ENCODE measurements at places on chromosomes 5 and 9. TPM values are rescaled to one million over a fixed set of nuclear protein-coding genes. Genes with fewer than 3 reads are reported as not detected.

GRCh38 chr9:93978551-93978950 is 23.4 kb upstream of the BARX1 start:
- DNase-seq: no peak

GRCh38 chr9:29230931-29231330 is 1657.7 kb upstream of the C9orf72 start:
- no peak for DNase-seq

TNFSF15 gene
- total RNA-seq: 4.3 TPM

- DNase-seq: no peak
Observed at GRCh38 chr5:107826311-107827000, 155.7 kb upstream of the EFNA5 start.

FRMD3 gene
- 51.3 TPM for total RNA-seq

DNA sequence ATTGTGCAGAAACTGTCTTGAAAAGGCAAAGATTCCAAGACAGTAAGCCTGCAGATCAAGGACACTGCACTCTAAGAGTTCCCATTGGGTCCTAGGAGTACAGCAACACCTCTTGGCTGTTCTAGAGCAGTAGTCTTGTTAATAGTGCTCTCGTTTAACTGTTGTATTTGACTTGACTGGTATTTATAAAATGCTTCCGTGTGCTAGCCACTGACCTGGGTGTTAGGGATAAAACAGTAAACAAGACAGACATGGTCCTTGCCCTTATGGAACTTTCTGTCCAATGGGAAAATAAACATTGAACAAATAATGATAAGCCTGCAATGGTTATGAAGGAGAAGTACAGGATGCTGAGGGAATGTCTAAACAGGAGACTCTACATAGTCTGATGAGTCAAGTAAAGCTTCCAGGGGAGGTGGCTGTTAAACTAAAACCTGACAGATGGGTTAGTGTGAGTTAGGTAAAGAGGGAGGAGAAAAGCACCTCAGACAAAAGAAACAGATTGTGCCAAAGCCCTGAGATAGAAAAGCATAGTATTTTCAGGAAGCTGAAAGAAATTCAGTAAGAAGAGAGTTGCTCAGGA is 33.3 kb downstream of the TDRD7 start:
- DNase-seq: no peak

ZNF462 gene
- 25.3 TPM for total RNA-seq

DNA sequence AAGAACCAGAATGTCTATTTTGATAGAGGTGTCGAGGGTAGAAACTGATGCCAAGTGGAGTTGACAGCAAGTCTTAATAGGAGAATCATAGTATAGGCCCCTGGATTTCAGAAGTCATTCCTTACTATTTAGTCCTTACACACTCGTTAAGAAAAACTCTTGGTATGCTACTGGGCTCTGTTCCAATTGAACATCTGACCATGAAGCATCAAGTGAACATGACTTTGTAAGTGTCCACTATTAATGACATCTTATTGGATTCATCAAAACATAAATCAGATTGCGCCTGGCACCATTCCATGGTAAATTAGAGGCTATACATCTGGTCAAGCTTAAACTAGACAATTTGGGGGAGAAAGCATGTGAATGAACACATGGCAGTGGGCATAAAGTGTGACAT is 1056.5 kb upstream of the EDIL3 start:
- no peak for DNase-seq

TMEM174 gene
- 4.3 TPM for total RNA-seq

GRCh38 chr5:54443270-54443669 is 12.2 kb upstream of the HSPB3 start:
- DNase-seq: peak; percentile 84

DNA sequence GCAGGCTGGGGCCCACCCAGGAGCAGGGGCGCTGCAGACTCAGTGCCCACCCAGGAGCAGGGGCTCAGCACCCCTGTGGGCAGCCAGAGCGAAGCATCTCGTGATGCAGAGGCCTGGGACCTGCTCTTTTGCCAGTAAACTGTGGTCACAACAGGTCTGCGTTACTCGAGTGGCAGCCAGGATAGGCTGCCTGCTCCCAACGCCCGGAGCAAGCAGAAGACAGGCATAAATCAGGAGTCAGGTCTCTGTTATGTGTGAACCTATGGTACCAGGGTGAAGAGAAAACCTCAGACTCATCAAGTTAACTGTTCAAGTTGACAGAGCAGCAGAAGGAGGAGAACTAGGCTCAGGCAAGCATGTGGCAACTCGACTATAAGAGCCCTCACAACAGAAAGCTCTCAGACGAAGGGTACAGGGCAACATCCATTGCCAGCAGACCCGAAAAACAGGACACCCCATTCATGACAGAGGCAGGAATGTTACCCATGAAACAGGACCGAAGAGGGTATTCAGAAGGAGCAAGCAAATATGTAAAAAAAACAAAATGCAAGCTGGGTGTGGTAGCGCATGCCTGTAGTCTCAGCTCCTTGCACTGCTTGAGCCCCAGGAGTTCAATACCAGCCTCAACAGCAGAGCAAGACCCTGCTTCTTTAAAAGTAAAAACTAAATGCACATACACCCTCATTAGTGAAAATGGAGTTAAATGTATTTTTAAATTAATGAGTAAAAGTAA is 71.7 kb downstream of the GOLPH3 start:
- DNase-seq: no peak

DNA sequence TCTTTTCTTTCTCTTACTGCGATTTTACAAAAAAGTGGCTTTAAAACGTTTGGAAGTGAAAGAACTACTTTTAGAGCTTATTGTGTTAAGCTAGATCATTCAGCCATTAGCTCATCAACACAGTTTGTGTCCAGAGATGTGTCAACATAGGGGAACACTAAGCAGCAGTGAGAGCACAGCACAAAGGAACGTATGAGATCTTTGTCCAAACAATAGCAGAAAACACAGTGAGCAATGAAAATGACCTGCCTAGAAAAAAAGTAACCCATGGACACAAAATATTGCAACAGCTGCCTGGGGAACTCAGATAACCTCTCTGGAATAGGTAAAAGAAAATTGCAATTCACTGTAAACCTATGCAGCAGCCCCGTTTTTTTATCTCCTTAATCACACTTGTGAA is 372.5 kb downstream of the ARHGEF28 start:
- no peak for DNase-seq

DNA sequence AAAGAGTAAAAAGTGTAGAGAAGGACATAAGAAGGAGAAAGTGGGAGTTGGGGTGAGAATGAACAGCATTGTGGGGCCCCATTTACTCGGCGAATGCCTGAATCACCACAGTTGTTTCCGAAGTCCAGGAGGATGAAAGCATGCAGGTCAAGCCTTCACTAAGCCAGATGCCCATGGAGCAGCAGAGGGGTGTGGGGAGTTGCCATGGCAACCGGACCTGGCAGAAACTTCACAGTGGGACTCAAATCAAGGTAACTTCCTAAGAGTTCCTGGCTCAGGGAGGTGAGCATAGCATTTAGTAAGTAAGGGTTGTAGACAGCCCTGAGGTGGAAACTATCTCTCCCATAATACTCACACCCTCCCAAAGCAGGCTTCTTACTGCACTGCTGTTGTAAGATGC is 357.1 kb downstream of the TRIM32 start:
- no peak for DNase-seq
